ENCODE measurements at places on chromosomes 6 and 20.
A peak's percentile ranks its signal among the peaks of the same experiment; 100 is the strongest.

GRCh38 chr20:13681248-13682125, 42.8 kb upstream of the TASP1 start:
- no peak for DNase-seq

GRCh38 chr6:27138837-27139755, 108.4 kb upstream of the PRSS16 start:
- peak; percentile 98 for DNase-seq

DNA sequence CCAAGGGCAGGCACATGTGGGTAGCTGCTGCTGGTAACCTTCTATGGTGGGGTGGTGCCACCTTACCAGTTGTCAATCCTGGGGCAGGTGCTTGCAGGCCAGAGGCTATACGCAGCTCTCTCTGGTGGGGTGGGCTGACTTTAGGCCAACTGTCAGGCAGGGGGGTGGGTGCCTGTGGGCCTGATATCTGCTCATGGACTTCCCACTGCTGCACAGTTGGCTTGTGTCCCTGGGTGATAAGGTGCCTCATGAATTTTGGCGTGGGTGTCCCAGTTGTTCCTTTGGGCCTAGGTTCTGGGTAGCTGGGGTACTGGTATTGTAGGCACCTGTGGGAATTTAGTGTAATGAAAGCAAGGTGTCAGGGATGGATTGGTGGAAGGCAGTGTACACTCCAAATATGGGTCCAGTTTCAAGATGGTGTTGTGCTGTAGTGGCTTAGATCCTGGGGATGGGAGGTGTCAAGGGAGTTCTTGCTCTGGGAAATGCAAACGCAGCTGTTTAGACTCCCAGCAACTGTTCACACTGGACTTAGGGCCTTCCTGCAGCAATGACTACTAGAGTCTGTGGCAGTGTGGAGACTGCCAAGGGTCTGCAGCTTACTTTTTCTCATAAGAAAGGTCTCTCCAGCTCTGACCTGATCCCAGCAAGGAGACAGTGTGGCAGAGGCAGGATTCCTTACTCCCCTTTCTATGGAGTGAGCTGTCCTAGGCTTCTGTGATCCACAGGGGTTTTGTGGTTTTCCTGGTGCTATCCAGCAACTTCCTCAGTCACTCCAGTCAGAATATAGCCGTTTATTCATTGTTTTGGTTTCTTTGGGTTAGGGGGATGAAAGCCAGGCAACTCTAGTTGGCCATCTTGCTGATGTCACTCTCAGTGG, 128.2 kb downstream of the CRYBG1 start:
- no peak for DNase-seq

GRCh38 chr6:166586424-166587156, at the start of gene RAMACL:
TSS of gene RAMACL (minus strand) at chr6:166586678. CDS start at chr6:166586477, 201 bp downstream.
- DNase-seq, result peak; percentile 12
